ENCODE measurements at places on chromosomes 13 and 19.

GRCh38 chr13:111908981-111909380, 158.0 kb upstream of the SOX1 start:
- DNase-seq = no peak

DNA sequence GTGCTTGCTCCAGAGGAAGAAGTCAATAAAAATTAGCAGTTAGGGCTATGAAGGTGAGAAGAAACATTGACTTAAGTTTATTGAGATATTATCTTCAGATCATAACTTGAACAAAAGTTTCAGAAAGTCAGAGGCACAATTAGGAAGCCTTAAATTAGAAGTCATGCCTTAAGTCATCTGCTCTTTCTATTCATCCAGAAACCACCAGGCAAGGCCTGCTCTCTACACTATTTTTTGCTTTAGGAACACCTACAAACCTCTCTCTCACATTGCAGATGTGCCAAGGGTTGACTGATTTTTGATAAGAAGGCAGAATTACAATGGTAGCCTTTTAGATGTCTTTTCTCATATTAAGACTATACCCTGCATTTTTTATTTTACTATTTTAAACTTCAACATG, 268.7 kb downstream of the SPRY2 start:
- no peak for DNase-seq

- no peak for DNase-seq
Observed at GRCh38 chr19:51361239-51361638, 4.9 kb downstream of the ETFB start.

GRCh38 chr13:33138441-33138840, 122.2 kb downstream of the KL start:
- no peak for DNase-seq

DNA sequence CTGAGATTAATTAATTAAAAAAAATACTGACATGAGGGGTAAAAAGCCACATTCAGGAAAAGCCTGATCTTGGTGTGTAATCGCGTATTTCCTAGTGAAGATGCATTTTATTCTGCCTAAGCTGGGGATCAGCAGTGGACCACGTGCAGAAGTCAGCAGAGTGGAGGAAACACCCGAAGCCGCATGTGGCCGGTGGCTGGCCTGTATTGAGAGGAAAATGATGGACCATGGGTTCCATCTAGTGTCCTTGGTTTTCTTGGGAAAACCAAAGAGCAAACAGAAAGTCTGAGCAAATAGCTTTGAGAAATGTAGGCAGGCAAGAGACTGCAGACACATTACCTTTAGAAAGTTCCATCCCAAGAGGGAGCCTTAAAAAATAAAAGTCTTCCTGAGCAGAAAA, 23.7 kb upstream of the SHISA2 start:
- peak; percentile 10 for DNase-seq
